ENCODE measurements at places on chromosomes 11 and 22.

- DNase-seq: no peak
Measured at GRCh38 chr22:39651053-39651996, 80.8 kb downstream of the CACNA1I start.

DNA sequence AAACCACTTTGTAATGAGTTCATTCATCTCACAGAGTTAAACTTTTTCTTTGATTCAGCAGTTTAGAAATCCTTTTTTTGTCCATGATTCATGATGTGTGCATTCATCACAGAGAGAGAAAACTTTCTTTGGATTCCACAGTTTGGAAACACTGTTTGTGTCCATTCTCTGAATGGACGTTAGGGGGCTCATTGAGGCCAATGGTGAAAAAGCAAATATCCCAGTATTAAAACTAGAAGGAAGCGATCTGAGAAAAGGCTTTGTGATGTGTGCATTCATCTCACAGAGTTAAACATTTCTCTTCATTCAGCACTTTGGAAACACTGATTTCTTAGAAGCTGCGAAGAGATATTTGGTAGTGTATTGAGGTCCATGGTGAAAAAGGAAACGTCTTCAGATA, 155.6 kb upstream of the TRIM48 start:
- no peak for DNase-seq

GRCh38 chr11:61602775-61603569, 22.1 kb upstream of the SYT7 start:
- no peak for DNase-seq

GRCh38 chr11:44736791-44737190, 10.0 kb downstream of the TSPAN18 start:
- DNase-seq: no peak

DNA sequence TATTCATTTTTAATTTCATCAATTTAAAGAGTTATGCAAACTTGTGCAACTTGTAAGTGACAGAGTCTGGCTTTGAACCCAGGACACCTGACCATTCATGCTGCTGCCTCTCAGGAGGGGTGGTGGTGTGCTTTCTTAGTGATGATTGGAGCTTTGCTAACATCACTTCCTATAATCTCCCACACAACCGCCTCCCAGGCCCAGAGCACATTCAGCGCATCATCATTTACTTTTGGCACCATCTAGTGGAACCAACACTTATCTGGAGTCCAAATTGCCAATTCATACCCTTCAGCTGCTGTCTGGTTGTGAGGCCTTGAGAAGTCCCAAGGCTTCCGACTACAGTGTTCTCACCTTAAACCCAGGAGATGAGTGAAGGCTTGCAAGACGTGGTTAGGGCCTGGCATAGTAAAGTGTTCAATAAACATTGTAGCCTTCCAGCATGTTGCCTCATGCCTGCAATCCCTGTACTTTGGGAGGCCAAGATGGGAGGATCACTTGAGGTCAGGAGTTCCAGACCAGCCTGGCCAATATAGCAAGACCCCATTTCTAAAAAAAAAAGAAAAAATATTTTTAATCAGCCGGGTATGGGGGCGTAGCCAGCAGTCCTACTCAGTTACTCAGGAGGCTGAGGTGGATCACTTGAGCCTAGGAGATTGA, 1.1 kb upstream of the TTLL1 start:
- DNase-seq: peak; percentile 90

GRCh38 chr11:91984033-91984584, 240.5 kb upstream of the FAT3 start:
- no peak for DNase-seq

- DNase-seq: no peak
Measured at GRCh38 chr11:27864611-27865010, 164.4 kb upstream of the BDNF start.

- no peak for DNase-seq
Measured at GRCh38 chr11:37353192-37353591, 755.2 kb upstream of the RAG2 start.

- no peak for DNase-seq
Measured at GRCh38 chr11:34738237-34738636, 117.3 kb downstream of the EHF start.

- DNase-seq: no peak
Measured at GRCh38 chr11:113954235-113954634, 20.7 kb upstream of the HTR3A start.

DNA sequence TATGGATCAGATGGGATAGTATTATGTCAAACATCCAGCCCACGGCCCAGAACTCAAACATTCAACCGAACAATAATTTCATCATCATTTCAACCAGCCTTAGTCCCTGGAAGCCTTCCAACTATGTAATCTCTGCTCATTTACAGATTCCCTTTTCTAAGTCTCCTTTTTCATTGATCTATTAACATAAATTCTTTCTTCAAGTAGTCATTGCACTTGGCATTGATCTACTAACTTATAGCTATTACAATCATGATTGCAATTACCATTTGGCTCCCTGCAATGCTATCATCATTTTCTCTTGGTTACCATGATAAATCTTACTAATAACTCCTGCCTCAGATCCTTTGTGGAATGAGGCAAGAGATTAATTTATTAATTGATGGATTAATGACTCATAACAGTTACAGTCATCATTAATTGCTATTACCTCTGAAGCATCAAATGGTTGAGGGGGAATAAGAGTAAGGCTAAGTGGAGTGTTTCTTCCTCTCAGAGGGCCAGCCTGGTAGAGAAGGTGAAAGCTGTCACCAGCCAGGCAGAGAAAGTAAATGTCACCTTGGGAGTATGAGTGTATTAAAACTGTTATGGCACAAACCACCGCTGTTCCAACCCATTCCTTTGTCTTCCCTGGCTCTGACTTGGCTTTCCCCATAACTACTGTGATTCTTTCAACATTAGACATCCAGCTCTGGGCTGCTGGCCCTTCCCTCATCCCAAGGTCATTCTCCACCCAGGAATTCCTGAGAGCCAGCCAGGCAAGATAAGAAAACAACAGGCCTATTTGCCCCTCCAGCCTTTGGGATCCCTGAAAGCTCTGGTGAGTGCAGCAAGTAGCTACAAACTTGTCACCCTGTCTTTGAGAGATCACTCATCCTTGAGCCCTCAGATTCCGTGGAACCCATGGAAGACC, 174.7 kb downstream of the RRAS2 start:
- no peak for DNase-seq

DNA sequence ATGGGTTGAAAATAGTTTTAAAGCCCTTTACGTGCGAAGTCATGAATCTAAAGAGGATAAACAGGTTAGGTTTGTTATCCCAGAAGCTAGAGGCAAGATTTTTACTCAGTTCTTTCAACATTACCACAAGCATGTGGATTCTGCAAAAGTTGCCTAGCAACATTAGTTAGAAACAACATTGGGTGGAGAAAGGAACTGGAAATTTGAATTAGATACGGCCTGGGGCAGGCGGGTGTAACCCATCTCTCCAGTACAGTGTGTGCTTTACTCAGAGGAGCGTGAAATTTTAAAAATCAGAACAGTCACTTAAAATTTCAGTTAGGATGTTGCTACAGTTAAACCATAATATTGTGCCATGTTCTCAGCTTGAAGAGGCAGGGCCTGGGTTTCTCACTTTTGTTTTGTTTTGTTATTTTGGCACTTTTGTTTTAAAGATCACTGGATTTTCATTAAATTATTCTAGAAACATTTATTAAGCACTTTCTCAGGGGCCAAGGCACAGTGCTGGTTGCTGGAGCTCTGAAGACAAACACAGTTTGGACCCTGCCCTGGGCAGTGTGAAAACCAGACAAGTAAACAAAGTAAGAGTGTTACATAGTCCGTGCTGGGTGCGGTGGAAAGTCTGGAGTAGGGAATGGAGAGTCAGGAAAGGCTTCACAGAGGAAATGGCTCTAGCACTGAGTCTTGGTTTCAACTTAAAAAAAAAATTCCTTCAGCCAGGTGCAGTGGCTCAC, 4.4 kb upstream of the WEE1 start:
- DNase-seq: peak; percentile 31

DNA sequence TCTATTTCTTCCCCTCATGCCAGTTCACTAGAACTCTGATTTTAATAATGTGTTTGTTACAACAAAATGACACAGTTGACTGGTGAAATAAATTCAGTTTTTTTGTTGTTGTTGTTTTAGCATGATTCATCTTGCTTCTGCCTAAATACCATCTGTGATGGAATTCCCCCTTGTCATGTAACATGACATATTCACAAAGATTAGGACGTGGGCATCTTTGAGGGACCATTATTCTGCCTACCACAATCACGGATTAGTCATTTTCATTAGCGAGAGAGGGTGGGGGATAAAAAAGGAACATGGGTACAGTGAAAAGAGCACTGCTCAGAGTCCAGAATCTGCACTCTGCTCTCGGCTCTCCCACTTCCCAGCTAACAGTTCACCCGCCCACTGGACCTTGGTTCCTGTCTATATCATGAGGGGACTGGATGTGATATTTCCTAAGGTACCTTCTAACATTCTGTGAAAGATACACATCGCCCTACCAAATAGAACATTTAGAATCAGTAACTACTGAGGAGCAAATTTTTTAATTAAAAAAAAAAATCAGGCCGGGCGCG, 11.3 kb downstream of the HTATIP2 start:
- DNase-seq: peak; percentile 42

DNA sequence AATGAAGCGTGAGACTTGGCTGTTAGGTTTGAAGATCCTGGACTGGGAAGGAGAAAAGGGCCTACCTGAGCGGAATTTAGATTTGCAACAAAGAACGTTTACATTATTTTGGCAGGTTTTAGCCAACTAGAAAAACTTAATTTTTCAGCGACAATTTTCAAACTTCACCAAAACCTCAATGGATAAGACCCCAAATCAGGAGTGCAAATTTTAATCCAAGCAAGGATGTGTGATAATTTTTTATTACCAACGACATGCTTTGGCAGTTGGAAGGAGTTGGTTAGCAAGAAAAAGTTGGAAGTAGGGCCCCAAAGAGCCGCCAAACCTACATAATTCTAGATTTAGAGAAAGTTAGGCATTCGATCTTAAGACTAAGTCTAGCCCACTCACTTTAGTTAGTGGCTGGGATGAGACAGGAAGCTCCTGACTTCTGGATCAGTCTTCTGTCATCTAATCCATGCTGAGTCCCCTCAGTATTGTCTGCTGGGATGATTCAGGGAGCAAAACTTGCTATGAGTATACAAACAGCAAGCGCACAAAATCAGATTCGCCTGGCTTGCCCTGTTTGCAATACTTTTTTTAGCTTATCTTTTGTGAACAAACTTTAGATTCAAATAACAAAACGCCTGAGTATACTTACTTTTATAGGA, 787 bp upstream of the RDX start:
- no peak for DNase-seq

- no peak for DNase-seq
Measured at GRCh38 chr11:28447226-28447625, 339.0 kb downstream of the METTL15 start.

- DNase-seq: no peak
Measured at GRCh38 chr11:92865352-92865751, 104.1 kb upstream of the MTNR1B start.

DNA sequence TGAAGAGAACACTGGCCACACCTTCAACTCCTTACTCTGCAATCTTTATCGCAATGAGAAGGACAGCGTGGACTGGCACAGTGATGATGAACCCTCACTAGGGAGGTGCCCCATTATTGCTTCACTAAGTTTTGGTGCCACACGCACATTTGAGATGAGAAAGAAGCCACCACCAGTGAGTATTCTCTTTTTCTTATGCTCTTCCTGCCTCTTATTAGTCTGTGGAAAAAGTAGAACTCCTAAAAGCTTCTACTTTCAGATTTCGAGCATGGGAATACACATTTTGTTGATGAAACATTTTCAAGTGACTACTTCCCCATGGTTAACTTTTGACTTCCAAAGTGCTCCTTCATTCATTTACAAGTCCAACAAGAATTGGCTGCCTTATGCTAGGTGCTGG, 20.9 kb downstream of the ALKBH3 start:
- DNase-seq: peak; percentile 40

- DNase-seq: no peak
Measured at GRCh38 chr11:118602331-118602730, 5.1 kb upstream of the PHLDB1 start.

- DNase-seq: no peak
Measured at GRCh38 chr11:121134741-121135312, 33.8 kb downstream of the TECTA start.

GRCh38 chr22:47206666-47207218, 444.3 kb downstream of the TBC1D22A start:
- DNase-seq: no peak

DNA sequence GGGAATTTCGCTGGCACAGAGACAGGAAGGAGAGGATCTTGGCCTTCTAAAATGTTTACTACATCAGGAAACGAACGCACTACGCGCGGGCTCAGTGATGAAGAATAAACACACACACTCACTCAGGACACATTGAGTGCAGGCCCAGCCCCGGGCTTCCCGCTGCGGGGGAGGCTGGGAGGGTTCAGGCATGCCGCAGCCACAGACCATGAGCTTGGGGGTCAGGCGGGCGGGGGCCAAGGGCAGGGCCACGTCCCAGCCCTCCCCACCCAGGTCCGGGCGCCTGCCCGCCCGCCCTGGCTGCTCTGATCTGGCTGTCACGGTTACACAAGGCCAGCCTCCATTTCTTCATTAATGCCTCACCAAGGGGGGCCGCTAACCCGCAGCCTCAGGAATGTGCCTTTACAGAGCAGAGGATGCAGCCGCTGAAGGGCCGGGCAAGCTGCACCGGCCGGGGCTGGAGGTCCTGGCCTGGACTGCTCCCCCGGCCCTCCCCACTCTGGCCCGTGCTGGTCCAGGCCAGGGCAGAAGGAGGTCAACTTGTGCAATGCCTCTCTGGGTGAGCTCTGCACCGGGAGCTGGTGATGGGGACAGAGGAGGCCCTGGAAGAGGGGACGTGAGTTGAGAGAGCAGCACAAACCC, 41.7 kb downstream of the IGF2 start:
- DNase-seq: no peak

DNA sequence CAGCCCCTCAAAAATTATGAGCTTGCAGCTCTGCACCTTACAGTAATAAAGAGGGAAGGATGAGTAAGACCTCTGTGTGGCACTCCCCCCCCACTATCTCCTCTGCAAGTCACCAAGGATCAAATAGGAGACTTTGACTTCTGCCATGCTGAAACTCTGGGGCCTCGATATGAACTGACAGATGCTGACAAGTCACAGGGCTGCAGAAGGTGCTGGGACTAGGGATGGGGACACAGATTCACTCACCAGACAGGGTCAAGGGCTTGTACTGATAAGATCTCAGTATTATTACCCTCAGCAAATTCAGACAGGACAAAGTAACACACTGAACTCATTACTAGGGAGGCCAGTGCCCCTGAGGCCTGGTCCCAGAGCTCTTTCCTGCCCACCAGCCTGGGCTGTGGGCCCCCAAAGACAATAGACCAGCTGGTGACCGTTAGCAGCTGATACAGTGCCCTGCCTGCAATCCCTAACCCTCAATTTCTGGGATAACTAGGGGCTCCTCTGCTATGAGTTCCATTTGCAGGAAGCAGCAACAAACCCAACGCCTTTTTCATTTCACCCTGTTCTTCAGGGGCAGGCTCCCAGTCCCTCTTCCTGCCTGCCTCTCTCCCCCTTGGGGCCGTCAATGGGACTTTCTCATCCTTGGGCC, 20.1 kb downstream of the TMPRSS13 start:
- no peak for DNase-seq

GRCh38 chr11:68704887-68705286, 20.5 kb downstream of the GAL start:
- DNase-seq: no peak

Measured in suppressor macrophage treated with lipopolysaccharide for 1 hour (primary cell).